Activated T-helper 1 cell treated with anti-CD3 and anti-CD28 coated beads, Interleukin-2, amount 50 U/mL, for 16 hours (primary cell): ENCODE measurements at places on chromosomes 4 and X.

- DNase-seq: no peak
Observed at GRCh38 chr4:102454268-102454667, 46.9 kb upstream of the NFKB1 start.

DNA sequence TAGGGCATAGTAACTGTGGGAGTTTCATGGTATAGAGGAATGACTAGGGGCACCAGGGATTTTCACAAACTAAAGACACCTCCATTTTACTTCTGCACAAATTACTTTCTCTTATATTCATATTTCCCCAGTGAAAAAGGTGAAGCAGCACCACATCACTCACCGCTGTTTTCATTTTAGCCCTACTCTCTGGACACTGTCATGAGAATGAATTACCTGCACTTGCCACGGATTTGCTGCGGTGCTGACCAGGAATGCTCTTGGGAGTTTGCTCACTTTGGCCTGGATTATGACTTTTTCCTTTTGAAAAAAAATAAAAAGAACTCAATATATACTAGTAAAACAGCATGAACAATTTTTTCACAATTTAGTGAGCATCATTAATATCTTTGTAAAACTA is 351.3 kb downstream of the NKX6-1 start:
- DNase-seq: no peak

GRCh38 chr4:4423706-4424498 is 37.0 kb downstream of the NSG1 start:
- DNase-seq: no peak

GRCh38 chr4:125104616-125105015 is 210.1 kb upstream of the FAT4 start:
- no peak for DNase-seq

DNA sequence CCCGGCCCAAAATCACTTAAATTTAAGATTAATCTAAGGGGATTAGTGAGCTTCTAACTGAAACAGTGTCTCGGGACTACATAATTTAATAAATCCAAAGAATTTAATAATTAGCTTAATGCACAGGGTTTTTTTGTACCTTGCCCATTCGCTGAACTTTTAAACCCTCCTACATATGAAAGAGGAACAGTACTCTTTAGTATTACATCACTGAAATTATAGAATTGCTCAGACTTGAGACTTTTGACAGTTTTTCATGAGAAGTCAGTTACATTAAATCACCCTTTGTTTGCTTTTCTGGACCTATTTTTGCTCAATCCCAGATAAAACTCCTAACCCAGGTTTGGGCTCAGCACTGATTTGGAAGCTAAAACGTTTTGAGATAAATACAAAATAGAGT is 2.4 kb upstream of the TADA2B start:
- no peak for DNase-seq

- no peak for DNase-seq
Observed at GRCh38 chr4:38752941-38753806, 29.6 kb downstream of the TLR10 start.

- DNase-seq: no peak
Observed at GRCh38 chr4:56286763-56287162, 100.5 kb downstream of the AASDH start.

- no peak for DNase-seq
Observed at GRCh38 chr4:530017-530781, 31.2 kb downstream of the PIGG start.

DNA sequence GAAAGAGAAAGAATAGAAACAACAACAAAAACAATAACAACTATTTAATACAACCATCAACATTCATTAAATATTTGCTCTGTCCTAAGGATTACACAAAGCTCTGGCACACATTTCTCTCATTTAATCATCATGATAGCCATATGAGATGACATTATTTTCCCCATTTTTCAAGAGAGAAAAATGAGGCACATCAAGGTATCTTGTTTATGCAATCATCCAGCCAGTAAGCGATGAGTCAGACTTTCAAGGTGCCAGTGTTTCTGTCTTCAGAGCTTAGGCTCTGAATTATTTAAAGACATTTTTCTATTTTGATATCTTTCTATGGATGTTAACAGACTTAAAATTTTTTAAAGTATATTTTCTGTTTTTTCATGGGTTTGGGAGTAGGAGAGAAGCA is 541.8 kb upstream of the SMIM31 start:
- DNase-seq: no peak

GRCh38 chr4:7189475-7190277 is 2.7 kb upstream of the SORCS2 start:
- no peak for DNase-seq

- DNase-seq: no peak
Observed at GRCh38 chr4:23789762-23790161, 100.1 kb downstream of the PPARGC1A start.
